ENCODE measurements at places on chromosomes 7 and 10.

GRCh38 chr7:101120315-101120714 is 6.6 kb upstream of the SERPINE1 start:
- no peak for DNase-seq

GRCh38 chr10:34890939-34891338 is 75.8 kb upstream of the PARD3 start:
- no peak for DNase-seq

GRCh38 chr10:34080485-34081346 is 734.4 kb downstream of the PARD3 start:
- DNase-seq: no peak

DNA sequence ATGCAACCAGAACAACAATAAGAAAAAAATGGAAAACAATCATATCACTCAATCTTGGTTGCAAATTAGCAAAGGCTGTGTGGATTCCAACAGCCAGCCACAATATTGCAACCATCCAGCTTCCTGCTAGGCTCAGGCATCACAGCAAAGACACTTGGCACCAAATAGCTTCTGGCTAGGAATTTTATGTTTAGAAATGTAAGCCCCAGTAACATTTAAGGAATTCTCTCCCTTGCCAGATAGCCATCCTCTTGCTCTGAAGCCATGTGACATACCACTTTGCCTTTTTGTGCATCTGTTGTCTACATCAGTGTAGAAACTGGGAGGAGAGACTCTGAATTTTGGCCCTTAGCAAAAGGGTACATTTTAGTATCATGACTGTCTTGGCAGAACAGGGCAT is 22.2 kb downstream of the MKX start:
- peak; percentile 54 for DNase-seq

DNA sequence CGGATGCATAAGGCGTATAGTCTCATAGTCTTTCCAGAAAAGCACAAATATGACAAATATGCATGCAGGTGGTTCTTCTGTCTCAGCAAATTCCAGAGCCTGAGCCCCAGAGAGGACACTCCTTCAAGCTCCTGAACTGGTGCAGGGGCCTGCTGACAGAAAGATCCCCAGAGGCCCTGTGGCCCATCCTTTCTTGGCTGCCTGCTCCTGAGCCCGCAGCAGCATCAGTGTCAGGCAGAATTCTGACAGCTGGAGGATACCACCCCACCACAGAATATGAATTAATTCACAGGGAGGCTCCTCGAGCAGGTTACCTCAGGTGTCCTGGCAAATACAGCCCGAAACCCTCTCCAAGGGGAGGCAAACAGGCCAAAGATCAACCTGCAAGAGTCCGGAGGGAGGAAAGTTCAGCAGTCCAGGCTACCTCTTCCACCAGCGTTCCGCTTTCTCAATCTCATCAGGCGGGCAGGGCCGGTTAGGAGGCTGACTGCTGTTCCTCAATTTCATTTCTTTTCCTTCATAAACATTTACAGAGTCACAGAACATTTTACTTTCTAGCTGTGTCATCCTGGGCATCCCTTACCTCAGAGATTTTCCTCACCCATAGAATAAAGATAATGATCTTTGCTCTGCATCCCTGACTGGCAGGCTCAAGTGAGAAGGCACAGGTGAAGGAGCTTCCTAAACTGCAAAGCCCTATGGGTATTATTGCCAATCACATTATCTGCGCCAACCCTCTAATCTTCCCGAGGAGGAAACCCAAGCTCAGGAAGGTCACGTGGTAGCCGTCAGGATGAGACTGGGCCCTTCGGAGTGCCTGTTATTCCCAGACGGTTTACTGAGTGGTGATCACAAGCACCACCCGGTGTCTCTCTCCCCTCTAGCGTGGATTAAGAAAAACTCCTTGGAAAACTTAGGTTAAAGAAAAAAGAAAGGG is 1.4 kb downstream of the DNAJB12 start:
- DNase-seq: no peak

- no peak for DNase-seq
Observed at GRCh38 chr10:112585126-112585525, 138.1 kb downstream of the VTI1A start.

DNA sequence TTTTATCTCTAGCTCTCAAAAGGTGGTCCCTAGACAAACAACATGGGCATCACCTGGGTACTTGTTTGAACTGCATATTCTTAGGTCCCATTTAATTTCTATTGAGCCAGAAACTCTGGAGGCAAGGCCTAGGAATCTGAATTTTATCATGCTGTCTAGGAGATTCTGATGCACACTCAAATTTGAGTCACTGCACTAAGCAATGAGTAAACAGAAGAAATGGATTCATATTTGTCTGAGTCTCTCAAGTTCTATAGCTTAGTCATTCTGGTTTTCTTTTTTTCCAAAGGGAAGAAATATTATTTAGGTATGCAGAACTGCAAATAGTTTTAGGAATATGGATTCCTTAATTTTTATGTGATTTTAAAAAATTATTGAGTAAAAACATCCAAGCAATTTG is 185.5 kb downstream of the SEMA3A start:
- DNase-seq: no peak

DNA sequence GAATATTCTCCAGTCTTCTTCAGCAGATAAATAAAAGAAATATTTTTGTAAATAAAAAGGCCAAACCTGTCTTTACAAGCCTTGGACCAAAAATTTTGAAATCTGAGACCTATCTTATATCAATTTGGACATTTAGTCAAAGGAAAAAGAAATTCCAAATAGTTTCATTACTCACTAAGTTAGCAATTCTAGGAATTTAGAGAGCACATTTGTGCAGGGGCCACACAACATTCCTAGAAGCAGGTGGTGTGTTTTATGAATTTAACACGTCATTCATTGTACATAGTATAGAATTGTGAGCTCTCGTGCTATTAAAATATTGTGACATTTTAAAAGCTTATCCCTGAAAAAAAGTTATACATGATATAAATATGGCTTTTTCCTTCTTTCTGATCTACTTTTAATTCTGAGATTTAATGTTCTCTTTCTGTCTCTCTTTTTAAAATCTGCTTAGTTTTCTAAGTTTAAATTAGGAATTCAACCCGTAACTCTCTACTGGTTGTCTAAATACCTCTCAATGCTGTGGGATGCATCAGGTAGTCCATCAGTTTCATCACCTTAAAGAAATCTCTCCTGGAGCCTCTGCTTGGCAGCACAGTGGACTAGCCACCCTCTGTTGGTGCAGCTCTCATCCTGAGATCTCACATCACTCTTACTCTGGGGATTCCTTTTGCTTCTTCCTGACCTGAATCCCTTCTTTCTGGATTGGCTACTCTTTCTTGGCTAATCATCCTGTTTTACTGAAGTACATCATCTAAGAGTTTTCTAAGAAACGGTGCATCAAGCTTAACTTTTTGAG is 124.5 kb downstream of the SEMA3E start:
- DNase-seq: no peak

DNA sequence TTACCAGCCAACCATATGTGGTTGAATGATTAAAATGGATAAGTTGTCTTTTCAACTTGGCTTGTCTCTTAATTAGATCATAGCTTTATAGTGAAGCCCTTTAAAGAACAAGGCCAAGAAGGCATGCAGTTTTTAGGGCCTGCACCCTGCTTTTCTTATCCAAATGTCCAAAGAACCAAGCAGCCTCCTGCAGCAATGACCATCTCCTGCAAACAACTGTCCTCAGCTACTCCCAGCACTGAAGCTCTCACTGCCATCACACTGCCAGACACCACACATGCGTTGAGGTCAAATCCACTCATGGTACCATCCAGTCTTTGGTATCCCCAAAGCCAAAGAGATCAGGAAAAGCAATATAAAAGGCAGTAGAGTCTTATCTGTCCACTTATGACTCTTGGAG is 210.3 kb downstream of the ACTR3B start:
- DNase-seq: no peak

DNA sequence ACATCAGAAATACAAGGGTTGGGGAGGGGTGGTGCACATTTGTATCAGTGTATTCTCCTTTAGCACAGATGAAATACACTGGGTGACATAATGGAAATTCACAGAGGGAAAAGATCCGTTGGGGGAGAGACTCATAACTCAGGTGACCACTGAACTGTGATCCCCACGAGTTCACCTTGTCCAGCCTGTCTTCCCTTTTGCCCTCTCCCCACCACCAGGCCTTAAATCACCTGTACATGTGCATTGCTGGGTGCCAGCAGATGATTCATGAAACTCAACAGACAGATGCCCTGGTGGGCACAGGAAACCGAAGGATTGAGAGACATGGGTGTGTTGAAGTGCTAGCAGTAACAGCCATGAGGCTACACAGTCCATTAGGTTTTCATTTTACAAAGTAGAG is 253.3 kb downstream of the PLXNA4 start:
- DNase-seq: no peak

GRCh38 chr10:73577788-73578187 is 13.4 kb downstream of the USP54 start:
- peak; percentile 89 for DNase-seq

DNA sequence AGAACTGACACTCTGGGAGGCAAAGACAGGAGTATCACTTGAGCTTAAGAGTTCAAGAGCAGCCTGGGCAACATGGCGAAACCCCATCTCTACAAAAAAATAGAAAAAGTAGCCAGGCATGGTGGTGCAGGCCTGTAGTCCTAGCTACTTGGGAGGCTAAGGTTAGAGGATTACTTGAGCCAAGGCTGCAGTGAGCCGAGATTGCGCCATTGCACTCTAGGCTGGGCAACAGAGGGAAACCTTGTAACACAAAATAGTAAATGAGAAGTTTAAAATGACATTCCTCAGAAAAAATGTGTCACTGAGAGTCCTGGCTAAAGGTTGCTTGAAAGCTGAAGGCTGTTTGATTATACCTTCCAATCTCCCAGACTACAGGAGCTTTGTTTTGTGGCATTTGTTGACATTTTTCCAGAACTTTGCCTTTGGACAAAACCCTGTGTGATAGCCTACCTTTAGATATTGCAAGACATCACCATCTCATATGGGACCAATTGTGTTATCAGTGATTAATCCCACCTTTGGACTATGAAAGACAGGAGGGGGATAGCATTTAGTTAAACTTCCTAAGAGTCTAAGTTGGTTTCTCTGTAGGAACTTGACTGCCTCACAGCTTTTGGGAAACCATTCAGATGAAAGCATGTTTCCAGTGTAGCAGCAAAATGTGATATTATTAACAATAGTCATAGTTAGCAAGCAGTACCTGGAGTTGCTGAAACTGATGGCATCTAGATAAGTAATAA is 5.3 kb downstream of the TNKS2 start:
- DNase-seq: no peak

All from T47D (cell line).